ENCODE measurements at places on chromosomes 3 and 15.
A peak's percentile ranks its signal among the peaks of the same experiment; 100 is the strongest.

GRCh38 chr3:127027811-127028548, 45.1 kb downstream of the PLXNA1 start:
- no peak for DNase-seq

DNA sequence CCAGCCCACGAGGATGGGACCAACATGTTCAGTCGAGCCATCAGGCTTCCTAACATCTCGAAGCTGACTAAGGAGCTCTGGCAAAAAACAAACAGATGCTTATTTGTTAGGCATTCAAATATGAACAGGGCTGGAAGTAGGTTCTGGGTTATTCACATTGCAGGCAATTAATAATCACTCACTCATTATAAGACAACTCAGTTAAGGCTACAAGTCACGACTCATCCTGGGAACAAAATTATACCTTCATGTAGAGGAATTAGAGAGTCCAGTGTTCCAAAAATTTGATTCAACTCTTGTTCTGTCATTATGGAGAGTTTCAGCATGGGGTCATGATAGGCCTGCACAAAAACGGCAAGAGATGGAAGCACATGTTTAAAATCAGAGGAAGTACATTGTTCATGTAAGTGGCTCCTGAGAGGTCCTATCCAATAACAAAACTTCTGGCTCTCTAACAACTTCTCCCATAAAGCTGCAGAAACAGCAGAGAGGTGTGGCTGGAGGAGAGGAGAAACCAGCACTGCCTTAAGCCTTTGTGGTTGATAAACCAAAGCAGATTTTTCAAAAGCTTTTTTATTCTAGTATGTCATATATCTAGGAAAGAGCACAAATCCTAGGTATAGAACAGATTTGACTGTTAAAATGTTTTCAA, 50.6 kb downstream of the ARHGEF3 start:
- DNase-seq: no peak

GRCh38 chr15:61994216-61994615, 66.0 kb downstream of the VPS13C start:
- DNase-seq: no peak

DNA sequence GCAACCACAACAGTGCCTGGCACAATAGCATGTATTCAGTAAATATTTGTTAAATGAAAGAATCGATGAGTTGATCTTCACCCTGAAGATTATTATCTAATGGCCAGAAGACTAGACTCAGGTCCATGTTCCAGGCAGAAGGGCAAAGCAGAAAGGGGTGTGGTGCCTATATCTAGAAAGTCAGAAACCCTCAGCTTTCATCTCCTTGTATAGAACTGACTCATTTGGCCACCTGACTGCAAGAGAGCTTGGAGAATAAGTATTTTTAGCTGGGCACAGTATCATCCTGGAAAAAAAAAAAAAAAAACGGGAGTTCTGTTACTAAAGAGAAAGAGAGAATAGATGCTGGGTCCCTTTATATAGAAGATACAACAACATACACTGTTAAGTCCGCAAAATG, 69.7 kb upstream of the SPRED1 start:
- no peak for DNase-seq

DNA sequence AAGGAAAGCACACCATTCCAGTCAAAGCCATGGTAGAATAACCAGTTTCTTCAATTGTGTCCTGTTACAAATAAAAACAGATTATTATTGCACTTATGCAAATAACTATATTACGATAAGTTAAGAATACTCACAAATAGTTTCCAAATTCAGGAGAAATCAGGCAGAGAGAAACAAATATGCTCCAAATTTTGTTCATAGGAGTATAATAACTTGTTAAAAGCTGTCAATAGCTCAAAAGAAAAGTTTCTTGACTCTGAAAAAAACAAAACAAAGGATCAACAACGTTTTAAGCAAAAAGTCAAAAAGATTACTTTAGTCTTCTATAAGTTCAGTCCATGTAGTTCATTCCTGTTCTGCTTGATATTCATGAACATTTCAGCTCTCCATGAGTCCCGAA, 59.7 kb upstream of the BDH1 start:
- no peak for DNase-seq

GRCh38 chr3:78130741-78131290, 1090.9 kb downstream of the ROBO2 start:
- DNase-seq: no peak

DNA sequence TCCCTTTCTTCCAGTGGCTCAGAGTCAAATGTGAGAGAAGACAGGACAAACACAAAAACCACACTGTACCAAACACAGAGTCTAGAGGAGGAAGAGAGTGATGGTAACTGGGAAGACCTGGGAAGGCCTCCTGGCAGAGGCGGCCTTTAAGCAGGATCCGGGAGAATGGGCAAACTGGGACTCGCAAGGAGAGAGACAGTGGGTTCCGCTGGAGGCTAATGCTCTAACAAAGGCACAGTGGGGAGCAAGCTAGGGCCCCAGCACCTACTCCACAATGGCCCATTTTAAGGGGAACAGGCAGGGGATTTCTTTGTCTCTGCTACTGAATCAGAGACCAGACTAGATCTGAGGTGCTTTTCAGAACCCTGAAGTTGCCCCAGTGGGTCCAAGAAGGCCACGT, 81.4 kb upstream of the HES1 start:
- no peak for DNase-seq

DNA sequence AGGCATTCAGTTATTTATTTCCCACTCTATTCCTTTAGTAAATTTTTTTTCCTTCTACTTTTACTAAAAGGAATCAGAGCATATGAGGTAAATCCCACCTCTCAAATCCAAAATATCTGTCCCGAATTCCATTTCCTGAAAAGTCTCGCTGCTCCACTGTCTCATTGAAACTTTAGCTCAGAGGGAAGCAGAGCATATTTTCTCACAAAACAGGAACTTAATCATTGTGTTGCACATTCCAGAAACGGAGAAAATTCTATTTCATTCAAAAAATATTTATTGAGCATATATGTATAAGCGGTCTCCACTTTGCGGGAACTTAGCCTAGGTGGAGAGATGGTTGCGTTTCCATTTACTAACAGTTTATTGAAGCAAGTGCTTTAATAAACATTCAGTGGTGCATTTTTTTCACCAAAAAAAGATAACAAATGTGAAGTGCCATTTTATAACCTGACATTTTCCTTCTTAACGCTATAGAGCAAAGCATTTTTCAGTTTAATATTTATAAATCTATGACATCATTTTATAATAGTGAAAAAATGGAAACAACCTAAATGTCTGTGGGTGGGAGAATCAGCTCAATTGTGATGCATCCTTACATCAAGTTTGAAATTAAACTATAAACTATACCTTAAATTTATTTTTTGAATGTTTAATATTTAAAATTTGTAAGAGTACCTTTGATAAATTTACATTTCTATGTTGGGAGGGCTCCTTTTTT, 67.2 kb upstream of the CSTA start:
- DNase-seq: no peak

- no peak for DNase-seq
Observed at GRCh38 chr3:152405915-152406802, 137.4 kb downstream of the MBNL1 start.

DNA sequence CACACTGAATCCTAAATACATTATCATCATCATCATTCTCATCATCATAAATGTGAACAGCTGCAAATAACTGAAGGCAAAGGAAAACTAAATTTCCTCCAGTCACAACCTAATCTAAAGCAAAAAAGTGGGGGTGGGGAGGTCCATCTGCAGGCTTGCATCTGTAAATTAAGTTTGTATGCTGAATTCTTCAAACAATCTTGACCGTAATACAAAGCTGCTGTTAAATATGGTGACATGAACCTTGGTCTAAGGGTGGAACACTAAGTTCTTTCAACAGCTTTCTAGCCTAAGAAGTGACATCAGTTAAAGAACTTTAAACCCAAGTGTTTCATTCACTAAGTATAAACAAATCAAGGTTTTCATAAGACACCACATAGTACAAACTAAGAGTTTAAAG, 4.3 kb downstream of the LRRFIP2 start:
- no peak for DNase-seq

DNA sequence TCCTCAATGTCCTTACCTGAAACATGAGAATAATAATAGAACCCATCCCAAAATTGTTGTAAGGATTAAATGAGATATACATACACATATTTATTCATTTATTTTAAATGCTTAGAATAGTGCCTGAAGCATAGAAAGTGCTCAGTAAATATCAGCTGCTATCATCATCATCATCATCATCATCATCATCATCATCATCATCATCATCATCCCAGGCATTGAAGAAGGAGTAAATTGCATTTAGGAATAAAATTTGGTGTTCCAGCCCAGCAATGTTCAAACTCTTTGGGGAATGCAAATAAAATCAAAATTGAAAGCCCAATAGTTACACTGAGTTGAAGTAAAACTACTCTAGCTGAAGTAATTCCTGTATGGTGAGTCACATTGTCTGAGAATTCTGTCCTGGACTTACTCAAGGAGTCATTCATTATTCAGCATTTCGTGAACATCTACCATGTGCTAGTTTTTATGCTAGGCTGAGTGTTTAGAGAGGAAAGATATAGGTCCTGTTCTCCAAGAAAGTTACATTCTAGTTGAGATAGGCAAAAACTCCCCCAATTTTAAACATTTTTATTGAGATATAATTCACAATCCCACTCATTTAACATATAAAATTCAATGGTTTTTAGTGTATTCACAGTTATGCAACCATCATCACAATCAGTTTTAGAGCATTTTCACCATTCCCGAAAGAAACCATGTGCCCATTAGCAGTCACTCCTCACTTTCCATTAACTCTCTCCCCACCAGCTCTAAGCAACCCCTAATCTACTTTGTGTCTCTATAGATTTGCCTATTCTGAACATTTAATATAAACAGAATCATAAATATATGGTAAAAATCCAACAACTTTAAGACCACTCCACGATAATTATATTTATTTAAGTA, 107.2 kb downstream of the FRMD5 start:
- DNase-seq: peak; percentile 66

GRCh38 chr3:157906627-157907026, 199.6 kb downstream of the SHOX2 start:
- no peak for DNase-seq

- DNase-seq: no peak
Observed at GRCh38 chr3:134066158-134066541, 36.4 kb upstream of the SLCO2A1 start.

Data from urothelium cell line (cell line).